Kidney capillary endothelial cell (primary cell): ENCODE measurements at places on chromosomes 3 and 15.

GRCh38 chr15:88382482-88382983 lies 84.7 kb downstream of the MRPL46 start:
- DNase-seq = no peak

- DNase-seq = no peak
These were observed 99.9 kb downstream of the SLCO3A1 start for GRCh38 chr15:91953432-91953831.

DNA sequence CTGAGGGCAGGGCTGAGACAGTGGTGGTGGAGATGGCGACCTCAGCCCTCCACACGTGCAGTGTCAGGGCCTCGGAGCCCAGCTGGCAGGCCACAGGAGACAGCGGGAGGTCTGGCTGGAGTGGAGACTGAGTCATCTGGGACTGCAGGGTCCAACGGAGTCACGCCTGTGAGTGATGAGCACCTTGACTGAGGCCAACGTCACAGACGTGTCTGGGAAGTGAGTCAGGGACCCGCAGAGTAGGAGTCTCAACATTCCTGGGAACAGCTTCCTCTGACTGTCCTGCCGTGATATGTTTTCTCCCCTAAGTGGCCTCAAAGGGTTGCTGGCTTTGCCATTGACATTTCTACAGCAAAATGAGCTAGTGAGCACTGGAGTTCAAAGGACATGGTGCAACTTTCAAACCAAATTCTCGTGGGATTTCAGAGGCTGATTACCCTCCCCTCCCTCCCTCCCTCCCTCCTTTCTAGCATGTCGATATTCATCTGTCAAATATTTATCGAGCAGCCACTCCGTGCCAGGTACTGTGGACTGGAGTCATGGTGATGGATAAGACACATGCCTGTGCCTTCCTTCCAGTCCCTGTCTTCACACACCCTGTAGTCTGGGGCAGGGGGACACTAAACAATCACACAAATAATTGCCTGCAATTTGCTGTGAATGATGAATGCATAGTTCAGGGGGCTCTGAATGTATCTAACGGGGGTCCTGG lies 53.3 kb upstream of the AMOTL2 start:
- peak; percentile 99 for DNase-seq

- DNase-seq = peak; percentile 60
These were observed 18.0 kb upstream of the DNAJC13 start for GRCh38 chr3:132399054-132399929.

- DNase-seq = no peak
These were observed 52.5 kb downstream of the CEMIP start for GRCh38 chr15:80831606-80832224.

- no peak for DNase-seq
These were observed 461.7 kb upstream of the PROK2 start for GRCh38 chr3:72246685-72247084.

DNA sequence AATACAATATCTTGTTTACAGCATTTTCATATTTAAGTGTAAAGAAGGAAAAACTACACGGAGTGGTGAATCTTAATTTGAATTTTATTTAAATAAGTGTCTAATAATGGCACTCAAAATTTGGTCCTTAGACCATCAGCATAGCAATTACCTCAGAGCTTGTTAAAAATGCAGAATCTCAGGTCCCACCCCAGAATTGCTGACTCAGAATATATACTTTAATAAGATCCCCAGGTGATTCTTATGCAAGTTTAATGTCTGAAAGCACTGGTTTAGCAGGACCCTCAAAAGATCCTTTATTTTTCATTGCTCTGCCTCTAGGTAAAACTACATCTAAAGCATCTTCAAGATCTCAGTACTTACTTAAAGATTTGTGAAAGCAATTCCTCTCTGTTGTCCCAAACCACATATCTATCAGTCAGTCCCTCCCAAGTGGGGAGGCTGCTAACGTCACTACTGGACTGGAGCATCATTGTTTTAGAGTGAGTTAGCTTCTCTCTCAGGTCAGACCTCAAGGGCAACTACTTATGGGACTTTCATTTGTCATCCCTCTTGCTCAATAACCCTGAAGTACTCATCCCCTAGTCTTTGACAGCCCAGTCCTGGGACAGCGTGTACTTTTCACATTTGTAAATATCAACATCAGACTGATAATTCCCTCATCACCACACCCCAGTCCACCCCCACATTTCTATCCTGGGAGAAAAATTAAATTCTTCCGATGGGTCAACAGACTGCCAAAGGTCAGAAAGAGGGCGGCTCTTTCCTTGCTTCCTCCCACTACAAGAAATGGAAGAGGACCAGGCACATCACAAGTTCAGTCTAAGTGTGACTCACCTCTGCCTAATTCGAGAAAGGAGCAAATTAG lies 76.7 kb downstream of the CBLB start:
- DNase-seq = no peak

- DNase-seq = no peak
These were observed 889.8 kb downstream of the ROBO1 start for GRCh38 chr3:78878011-78878410.

GRCh38 chr3:79843180-79843579 lies 75.4 kb upstream of the ROBO1 start:
- DNase-seq = no peak

- DNase-seq = no peak
These were observed 402.4 kb downstream of the SHQ1 start for GRCh38 chr3:72445827-72446217.

GRCh38 chr3:188822004-188822403 lies 349.8 kb upstream of the TPRG1 start:
- peak; percentile 35 for DNase-seq

GRCh38 chr3:21142949-21143348 lies 608.1 kb downstream of the ZNF385D start:
- DNase-seq = no peak

DNA sequence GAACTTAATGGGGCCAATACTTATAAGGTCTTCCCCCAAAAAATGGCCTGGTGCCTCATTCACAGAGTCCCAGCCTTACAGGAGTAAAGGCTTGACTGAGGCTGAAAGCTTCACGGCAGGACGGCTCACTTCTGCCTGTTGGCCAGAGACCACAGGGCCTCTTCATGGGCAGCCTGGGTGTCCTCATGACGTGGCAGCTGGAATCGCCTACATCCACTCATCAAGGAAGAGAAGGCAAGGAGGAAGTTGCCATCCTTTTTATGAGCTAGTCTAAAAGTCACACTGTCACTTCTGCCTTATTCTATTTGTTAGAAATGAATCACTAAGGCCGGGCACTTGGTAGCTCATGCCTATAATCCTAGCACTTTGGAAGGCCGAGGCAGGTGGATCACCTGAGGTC lies 89.3 kb upstream of the DGKG start:
- no peak for DNase-seq

DNA sequence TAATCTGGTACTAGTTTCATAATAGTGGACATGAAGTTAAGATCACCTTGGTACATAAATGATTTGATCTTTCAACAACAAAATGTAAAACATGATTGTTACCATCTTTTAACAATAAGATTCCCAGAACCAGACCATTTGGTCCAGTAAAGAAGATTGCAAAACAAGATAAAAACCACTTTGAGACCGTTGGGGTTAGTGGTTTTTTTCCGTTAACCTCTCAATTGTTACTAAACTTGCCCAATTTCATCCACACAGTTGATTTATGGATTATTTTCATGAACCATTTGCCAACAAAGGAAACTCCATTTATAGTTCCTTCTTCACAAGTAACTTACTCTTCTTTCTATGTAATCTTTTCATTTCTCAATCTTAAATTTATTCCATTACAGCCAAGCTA lies 53.8 kb downstream of the ATP8B4 start:
- DNase-seq = no peak

- no peak for DNase-seq
These were observed 3.0 kb upstream of the LPP start for GRCh38 chr3:188150982-188151381.

GRCh38 chr3:20258371-20258770 lies 72.4 kb upstream of the SGO1 start:
- no peak for DNase-seq

- no peak for DNase-seq
These were observed 150.3 kb upstream of the TBL1XR1 start for GRCh38 chr3:177347611-177348010.

DNA sequence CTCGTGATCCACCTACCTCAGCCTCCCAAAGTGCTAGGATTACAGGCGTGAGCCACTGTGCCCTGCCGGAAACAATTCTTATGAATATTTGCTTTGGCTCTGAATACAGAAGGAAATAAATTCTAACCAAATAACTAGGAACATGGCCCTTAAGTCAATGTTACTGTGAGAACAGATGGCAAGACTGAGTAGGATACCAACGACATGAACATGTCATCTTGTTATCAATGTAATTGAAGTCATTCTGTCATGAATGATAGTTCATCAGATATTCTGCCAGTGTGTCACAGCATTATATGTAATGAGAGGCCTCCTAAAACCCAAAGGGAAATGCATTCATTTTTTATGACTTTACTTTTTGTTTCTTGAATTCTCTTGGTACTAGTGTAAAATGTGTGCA lies 548.8 kb downstream of the MCTP2 start:
- DNase-seq = no peak

DNA sequence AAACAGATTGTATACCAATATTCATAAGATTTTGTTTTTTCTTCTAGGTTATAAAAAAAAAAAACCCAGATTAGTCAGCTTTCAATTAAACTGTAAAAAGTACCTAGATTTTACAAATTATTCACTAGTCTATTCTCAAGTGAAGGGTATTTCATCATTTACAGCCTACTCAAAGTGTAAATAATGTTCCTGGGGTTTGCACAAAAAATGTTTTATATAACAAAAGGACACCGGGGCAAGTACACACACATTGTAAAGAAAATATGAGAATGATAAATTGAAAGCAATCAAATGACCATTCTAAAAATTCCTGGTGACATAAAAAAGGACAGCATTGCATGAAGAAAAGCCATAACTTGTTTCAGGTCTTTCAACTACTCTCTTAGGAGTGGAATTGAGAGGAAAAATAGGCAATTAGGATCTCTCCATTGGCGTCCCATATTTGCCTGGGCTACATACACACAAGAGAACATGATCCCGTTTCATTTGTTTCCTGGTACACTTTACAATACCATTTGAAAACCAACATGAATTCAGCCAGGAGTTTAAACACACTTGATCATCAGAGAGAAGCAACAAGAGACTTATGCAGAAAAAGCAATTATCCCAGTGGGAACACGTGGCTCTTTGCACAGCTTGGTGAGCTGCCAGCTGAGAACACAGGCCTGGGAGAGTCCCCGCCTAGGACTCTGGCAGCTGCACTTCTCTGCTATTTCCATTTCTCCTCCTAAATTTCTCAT lies 1039.2 kb downstream of the ROBO1 start:
- no peak for DNase-seq

GRCh38 chr15:79117442-79118204 lies 27.0 kb upstream of the RASGRF1 start:
- no peak for DNase-seq

DNA sequence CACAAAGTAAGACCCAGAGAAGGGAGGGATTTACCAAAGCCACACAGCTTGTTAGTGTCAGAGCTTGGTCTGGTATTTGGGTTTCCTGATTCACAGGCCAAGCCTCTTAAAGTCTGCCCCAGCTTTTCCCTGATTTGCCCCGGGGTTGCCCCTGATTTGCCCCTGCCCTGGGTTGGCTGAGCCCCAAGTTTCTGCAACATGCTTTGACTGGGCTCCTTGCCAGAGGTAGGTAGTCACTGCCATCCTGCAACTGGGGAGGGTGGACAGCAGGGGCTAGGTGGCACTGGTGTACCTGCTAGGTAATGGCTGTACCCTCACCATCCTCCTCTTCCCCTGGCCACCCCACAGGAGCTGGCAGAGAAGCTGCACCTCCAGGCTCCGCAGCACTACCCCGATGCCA lies 2.5 kb downstream of the MPI start:
- DNase-seq = no peak

DNA sequence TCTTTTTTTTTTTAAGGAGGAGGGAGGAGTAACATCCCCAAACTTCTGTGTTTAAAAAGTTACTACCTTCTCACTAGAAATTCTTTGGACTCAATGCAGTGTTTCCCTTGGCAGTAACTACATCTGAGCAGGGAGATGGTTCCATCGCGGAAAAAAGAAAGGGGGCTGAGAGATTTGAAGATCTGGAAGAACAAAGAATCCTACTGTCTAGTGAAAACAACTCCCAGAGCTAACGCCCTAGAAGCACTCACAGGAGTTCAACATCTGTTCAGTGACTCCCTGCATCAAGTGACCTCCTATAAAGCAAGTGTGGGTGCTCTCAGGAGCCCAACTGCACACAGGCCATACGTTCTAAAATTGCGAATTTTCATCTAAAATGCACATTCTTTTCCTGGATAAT lies 66.8 kb upstream of the PXYLP1 start:
- no peak for DNase-seq

DNA sequence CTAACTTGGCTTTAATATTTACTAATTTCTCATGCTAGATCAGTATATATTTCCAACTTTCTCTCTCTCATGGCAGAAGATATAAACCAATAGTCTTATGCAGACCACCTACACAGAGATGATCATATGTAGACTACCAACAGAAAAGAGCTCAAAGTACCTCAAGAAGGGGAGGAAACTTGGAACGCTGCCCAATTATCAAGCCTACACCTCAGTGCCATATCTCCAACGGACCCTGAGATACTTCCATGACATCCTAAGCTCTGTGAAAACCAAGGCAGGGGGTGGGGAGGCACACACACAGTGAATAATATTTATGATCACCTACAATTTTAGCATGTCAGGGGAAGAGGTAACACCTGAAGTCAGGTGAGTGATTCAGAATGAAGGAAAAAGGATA lies 100.6 kb downstream of the STAG1 start:
- no peak for DNase-seq

GRCh38 chr15:63718590-63719035 lies 115.1 kb downstream of the HERC1 start:
- DNase-seq = no peak

DNA sequence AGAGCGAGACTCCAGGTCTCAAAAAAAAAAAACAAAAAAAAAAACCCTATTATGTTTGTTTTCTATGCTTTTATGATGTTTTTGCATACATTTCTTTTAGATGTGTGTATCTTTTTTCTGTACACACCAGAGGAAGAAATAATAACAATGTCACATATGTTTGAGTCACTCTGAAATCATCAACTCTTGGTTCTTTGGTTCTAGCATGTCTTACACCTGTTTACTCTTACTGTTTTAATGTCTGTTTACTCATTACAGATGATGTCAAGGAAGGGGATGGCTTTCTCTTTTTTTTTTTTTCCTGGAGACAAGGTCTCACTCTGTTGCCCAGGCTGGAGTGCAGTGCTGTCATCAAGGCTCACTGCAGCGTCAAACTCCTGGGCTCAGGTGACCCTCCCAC lies 24.1 kb downstream of the RHOA start:
- DNase-seq = peak; percentile 52

- no peak for DNase-seq
These were observed 169.3 kb downstream of the ADAMTS17 start for GRCh38 chr15:100172356-100173024.

- DNase-seq = no peak
These were observed 106.5 kb downstream of the TPRA1 start for GRCh38 chr3:127483902-127484591.

DNA sequence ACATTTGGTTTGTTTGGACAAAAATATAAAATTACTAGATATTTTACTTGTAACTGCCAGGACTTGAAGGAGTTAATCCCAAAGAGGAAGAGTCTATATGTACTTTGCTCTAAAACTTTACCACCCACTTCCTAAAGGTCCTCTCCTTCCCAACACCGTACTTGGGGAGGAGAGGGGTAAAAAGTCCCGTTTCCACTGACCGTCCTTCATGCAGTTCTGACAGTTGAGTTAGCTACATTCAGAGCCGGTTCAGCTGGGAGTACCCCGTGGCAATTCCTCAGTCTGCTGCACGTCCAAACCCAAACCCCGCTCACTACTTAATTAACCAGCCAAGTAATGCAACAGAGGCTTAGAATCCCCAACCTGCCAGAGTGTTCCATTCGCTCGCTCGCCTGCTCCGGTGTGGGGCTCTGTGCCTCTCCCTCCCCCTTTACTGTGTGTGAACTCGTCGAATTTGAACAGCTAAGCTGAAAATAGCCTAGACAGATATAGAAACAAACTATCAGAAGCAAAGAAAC lies 519.7 kb downstream of the FOXP1 start:
- no peak for DNase-seq
